ENCODE measurements at places on chromosomes 7 and 10. TPM values are rescaled to one million over a fixed set of nuclear protein-coding genes. Genes with fewer than 3 reads are reported as not detected.

- no peak for DNase-seq
Observed at GRCh38 chr10:72688208-72688651, 3.7 kb upstream of the MCU start.

GRCh38 chr10:128091636-128092210, 34.5 kb downstream of the MKI67 start:
- DNase-seq, result peak; percentile 35

Gene DNAH11
- 0.80 TPM for total RNA-seq

DNA sequence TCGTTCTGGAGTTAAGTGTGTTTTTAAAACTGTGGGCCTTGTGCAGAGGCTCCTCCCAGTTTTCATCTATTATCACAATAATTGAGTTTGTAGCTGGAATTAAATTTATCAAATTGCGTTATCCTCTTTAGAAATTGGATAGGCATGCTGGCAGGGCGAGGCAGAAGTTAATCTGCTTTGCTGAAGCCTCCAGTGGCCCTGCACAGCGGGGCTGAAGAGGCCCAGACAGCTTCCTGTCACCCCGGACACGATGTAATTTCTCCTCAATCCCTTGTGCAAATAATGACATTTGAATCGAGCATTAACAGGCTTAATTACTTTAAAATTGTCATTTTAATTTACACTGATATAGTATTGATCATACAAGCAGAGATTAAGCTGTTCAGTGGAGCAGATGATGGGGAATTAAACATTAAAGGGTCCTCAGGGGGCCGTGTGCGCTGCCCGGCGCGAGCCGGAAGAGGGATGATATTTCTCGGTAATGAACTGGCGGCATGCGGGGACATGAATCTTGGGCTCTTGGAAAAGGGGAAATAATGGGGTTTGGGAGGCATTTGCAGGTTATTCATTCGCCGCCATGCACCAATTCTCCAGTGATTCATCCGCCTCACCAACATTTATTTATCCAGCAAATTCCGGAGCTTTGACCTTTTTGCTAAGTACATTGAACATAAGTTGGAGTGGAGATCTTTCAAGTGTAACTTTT, 118.5 kb downstream of the NKX6-2 start:
- no peak for DNase-seq

- DNase-seq, result no peak
Observed at GRCh38 chr10:31745612-31746376, 182.8 kb downstream of the ARHGAP12 start.

GRCh38 chr7:138460176-138460648, at the start of gene TRIM24:
TRIM24 (plus strand) TSS chr7:138460259; CDS start chr7:138460549, 290 bp downstream.
- DNase-seq, result no peak

Gene KLF14
- total RNA-seq, result 1.0 TPM

Gene CADPS2
- total RNA-seq, result 2.3 TPM

Gene LIPK
- total RNA-seq, result not detected

DNA sequence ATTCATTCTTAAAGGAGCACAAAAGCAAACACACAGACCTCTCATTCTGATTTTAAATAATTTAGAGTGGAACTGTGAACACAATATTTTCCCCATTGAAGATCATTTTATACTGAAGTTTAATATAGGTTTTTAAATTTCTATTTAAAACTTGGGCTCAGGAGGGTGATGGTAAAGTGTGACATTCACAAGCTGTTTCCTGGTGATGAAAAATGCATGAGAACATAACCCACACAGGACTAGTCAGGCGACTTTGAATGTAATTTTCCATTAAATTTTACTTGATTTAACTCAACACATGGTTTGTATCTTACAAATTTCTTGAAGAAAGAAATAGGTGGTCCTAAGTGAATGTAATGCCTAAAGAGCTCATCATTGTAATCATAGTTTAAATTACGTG, 143.6 kb downstream of the CDK14 start:
- no peak for DNase-seq

DNA sequence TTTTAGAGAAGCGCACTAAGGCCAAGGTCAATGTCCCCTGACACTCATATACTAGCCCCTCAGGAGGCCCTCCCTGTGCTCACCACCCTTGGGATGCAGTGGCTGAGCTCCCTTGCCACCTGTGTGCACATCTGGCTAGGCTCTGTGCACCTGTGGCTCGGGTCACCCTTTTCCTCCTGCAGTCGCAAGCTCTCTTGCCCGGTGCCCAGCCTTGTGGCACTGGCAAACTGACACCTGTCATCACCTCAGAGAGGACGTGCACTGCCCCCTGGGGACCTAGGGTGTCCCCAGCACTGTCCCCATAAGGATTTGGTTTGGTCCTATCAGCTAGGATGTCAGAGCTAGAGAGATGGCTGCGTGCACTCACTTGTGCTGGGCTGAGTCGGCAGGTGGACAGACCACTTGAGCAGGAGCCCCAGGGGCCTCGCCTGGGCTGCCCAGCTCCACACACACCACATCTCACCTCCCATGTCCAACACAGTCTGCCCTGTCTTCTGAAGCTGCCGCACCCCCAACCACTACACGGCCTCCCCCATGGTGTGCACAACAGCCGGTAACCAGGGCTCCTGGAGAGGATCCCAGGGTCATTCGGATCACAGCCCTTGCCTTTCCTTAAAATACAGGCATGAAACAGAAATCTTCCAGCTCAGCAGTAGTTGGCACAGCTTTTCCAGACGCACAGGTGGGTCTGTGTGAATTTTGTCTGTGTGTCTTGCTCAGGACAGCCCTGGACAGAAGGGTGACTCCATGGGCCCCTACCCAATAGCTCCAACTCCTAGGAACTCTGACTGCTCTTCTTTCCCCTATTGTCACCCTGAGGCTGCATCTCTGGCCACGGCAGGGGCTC, 111.0 kb downstream of the GRID1 start:
- peak; percentile 16 for DNase-seq

Gene BAMBI
- total RNA-seq, result 219 TPM

DNA sequence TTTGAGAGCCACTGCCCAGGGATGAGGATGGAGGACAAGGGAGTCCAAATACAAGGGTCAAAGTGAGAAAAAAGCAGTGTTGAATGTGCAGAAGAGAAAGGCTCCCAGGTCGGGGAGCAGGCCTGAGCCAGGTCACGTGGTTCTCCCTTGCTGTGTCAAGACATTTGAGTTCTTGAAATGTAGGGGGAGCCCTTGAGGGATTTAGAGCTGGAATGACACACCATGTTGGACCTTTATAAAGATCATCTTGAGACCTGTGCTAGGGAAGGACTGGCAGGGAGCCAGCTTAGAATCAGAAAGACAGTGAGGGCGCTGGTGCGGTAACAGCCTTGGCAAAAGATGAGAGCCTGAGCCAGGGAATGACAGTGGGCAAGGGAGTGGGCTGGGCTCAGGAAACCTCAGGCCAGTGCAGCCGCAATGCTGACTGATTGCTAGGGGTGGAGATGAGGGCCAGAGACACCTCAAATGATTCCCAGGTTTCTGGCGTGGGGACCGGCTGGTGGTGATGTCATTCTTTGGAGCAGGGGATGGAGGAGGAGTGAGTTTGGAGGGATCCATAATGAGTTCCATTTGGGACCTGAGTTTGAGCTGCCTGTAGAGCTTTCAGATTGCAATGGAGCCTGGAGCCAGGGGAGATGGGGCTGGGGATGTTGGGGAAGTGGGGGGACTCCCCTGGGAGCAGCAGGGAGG, 120.1 kb downstream of the PTPN20 start:
- peak; percentile 31 for DNase-seq

Gene ENTPD1
- total RNA-seq, result 1.1 TPM

- no peak for DNase-seq
Observed at GRCh38 chr7:115319541-115319940, 397.6 kb downstream of the MDFIC start.

DNA sequence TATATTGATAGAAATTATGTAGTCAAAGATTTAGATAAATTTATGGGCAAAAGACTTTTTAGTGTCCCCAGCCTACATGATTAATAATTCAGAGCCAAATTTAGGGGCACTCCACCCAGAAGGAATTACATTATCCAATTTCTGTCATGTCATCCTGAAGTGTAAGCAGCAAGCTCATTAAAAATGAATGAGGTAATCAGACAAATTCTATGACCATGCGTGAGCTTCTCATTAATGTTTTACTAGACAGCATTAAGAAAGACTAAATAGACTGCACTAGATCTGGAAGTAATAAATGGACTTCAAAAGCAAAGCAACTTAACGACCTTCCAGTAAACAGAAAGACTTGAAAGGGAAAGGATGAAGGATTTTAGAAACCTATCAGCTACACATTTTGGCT, 22.7 kb upstream of the TRUB1 start:
- no peak for DNase-seq

Gene LLCFC1
- not detected for total RNA-seq

GRCh38 chr10:106920538-106920937, 244.0 kb downstream of the SORCS1 start:
- no peak for DNase-seq

Gene CCDC172
- not detected for total RNA-seq

Gene ANXA8
- 2.0 TPM for total RNA-seq

- DNase-seq, result no peak
Observed at GRCh38 chr10:60283397-60283796, 106.3 kb downstream of the ANK3 start.

GRCh38 chr10:132447446-132448247, 50.6 kb downstream of the PWWP2B start:
- no peak for DNase-seq

- no peak for DNase-seq
Observed at GRCh38 chr7:92460109-92460508, 12.8 kb downstream of the GATAD1 start.

GRCh38 chr10:60461688-60462087, 72.0 kb upstream of the ANK3 start:
- no peak for DNase-seq

DNA sequence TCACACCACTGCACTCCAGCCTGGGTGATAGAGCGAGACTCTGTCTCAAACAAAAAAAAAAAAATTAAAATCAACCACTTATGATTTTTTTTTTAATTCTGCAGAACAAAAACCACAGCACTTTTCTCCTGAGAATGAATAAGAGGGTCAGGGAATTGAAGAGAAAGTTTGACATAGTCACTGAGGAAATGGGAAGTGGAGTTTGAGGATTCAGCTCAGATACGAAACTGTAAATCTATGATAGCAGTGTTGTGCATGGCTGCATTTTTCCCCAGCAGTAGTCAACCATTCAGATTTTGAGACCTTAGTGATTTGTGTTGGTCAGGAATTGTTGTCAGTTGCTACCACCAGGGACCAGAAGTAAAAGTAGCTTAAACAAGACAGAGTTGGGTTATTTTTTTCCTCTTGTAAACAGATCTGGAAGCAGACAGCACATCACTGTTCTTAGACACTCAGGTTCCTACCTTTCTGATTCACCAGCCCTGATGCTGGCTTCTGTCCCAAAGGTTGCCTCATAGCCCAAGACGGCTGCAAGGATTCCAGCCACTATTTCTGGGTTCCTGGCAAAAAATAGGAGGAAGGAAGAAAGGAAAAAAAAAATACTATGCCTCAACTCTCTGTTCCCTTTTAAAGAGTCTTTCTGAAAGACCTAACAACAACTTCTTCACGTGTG, 20.1 kb downstream of the PILRA start:
- no peak for DNase-seq

DNA sequence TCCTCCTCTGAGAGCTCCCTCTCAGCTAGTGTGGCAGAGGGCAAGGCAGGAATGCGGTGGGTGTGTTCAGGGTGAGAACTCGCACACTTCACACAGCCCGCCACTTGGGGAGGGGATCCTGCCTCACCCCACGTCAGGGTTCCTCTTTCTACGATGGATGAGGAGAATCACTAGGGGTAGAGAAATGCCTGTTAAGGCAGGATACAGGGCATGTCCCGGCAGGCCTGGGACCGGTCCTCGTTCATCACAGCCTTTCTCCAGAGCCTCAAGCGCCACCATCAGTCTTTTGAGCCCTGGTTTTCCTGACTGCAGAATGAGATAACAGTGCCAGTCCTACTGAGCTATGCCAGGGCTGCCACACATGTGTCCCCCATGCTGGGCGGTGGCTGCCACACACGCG, 546.7 kb upstream of the ADARB2 start:
- DNase-seq, result no peak

- no peak for DNase-seq
Observed at GRCh38 chr7:111356941-111357340, 205.4 kb downstream of the IMMP2L start.

- no peak for DNase-seq
Observed at GRCh38 chr10:73042130-73042529, 54.5 kb downstream of the P4HA1 start.

GRCh38 chr10:88582806-88583583, at the start of gene RNLS:
RNLS (minus strand) TSS chr10:88583318.
- peak; percentile 68 for DNase-seq

DNA sequence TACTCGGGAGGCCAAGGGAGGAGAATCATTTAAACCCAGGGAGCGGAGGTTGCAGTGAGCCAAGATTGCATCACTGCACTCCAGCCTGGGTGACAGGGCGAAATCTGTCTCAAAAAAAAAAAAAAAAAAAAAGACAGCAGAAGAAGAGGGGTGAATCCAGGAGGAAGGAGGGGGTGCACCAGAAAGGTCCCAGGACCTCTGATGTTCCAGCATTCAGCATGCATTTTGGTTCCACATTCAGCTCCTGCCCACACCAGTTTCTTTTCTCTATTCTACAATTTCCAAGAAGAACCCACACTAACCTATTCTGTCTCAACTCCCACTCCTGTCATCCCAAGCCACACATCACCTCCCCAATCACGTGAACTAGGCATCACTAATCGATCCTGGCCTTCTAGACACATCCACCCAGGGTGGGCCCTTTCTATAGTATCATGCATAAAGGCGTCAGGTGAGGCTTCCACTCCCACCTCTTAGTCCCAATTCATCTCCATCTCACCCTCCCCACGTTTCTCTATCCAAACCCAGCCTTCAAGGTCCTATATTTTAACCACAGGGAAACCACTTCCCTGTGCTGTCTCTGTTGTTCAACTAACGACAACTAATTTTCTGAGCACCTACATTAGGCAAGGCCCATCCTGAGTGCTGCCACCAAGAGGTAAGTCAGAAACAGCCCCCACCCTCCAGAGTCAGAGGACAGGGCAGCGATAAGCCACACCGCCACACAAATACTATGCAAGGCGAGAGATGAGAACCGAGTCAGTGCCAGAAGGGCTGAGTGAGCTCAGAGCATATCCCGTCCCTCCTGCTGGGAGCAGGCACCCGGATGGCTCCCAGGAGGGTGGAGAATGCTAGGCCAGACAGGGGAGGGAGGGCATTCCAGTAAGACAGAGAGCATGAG, 2.2 kb downstream of the ANXA11 start:
- DNase-seq, result no peak

GRCh38 chr10:113802997-113803396, 50.9 kb downstream of the DCLRE1A start:
- DNase-seq, result no peak

GRCh38 chr7:111747718-111748117, 185.4 kb upstream of the IMMP2L start:
- no peak for DNase-seq

- DNase-seq, result no peak
Observed at GRCh38 chr10:21808550-21808949, 195.0 kb downstream of the DNAJC1 start.

Gene ASB10
- not detected for total RNA-seq

GRCh38 chr10:34437906-34438305, 377.2 kb downstream of the PARD3 start:
- no peak for DNase-seq

GRCh38 chr7:30950197-30950596, 13.6 kb upstream of the GHRHR start:
- no peak for DNase-seq
